NCI-H2107 (cell line): ENCODE measurements at places on chromosomes 12 and 14.

GRCh38 chr14:89331398-89331797 is 85.6 kb downstream of the FOXN3 start:
- no peak for DNase-seq

GRCh38 chr14:74140374-74140850 is 55.7 kb downstream of the LIN52 start:
- peak; percentile 97 for DNase-seq

DNA sequence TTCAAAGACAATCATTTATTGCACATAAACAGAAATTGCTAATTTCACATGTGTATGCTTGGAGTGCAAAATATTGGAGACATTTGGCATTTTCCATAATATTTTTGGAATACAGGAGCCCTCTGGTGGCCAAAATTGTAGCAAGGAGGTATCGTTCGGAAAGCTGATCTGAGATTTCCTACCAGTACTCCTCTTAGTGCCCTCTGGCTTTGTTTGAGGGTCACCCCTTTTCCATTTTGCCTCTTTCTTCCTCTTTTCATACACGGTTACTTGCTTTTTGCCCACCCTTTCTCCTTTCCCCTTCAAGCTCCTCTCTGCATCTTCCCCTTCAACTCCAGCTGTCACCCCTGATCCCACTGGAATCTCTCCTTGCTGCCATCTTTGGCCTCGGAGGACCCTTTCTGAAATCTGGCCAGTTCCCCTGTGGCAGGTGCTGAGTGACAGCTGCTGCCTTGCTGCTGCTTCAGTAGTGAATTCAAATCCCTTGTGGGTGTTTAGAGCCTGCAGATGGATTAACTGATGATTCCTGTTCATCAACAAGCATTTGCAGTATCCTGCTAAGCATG is 164.6 kb upstream of the PARP11 start:
- DNase-seq, result no peak

- peak; percentile 95 for DNase-seq
These were observed 37.6 kb downstream of the PACS2 start for GRCh38 chr14:105351920-105352851.

DNA sequence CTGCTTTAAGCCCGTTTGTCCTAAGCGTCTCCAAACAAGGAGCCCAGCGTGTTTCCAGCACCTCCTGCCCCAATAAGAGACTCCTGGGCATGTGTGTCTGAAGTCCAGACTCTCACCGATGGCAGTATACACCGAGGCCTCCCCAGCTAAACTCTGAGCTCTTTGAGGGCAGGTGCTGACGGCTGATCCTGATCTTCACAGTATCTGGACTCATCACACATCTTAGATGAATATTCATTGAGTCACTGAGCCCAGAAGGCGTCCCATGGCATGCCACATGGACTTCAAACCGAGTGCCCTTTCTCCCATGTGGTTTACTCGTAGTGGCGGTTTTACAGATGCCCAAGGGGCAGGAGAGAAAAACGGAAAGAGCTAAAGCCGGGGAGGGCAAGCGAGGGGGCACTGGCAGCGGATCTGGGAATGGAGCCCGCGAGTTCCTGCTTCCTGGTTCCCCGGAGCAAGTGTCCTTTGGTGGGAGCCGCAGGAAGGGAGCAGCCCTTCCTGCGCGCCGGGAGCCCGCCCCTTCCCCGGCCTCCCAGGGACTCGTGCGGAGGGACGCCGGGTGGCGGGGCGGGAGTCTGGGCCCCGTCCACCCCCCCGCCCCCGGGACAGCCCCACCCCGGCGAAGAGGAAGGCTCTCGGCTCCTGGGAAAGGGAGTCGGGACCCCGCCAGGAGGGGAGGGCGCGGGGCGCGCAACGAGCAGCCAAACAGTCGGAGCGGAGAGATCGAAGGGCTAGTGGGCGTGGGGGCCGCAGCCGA is 585 bp upstream of the TEAD4 start:
- DNase-seq, result no peak

DNA sequence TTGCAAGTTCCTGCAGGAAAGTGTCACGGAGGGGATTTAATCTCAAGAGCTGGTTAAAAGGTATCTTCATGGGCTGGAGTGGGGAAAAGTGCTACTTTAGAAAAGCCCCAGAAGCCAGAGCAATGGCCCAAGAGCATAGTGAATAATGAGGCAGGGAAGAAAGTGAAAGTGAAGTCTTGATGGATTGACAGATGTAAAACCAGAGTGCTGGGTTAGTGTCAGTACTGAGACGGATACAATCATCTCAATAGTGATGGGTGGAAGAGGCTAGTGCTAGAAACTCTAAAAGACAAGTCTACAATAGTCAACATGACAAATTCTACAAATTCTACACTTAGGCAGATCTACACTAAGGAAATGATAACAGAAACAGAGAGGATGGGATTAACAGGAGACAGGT is 68.1 kb downstream of the CIT start:
- DNase-seq, result no peak

- no peak for DNase-seq
These were observed 160.4 kb upstream of the PWP1 start for GRCh38 chr12:107525063-107525718.
